Left colon (tissue), 2 donors: ENCODE measurements at places on chromosomes 6 and 20.

DNA sequence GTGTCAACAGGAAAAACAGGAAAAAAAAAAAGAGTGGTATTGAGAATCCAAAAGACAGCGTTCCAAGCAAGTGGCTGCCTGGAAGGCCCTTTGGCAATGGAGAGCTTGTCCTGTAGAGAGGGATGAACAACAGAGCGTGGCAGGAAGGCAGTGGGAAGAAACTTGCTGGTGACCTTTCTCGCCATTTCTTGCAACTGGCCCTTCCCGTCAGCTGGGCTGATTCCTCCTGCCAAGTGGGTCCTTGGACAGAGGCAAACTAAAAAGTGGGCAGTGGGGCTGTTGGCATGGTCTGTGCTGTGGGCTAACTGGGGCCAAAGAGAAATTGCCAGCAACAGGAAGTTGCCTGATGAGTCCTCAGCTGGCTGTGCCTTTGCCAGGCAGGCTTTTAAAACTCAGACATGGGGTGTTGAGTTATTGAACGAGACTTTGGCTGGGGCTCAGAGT lies 43.9 kb upstream of the CLDN20 start:
- DNase-seq: no peak

DNA sequence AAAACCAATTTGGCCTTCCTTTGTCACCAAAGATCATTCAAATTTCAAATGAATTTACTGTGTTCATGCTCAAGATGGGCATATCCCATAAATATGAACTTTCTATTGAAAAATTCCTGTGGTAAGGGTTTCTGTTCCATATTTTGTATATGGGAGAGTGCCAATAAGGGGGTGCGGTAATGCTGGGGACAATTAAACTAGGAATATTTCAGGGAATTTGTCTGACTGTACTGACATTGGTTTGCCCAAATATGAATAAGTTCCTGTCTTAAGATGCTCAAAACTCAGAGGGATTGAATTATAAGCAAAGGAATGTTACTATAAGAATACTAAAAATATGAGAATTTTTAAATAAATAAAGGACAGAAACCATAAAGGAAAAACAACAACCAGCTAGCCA lies 553.0 kb upstream of the MARCKS start:
- no peak for DNase-seq

DNA sequence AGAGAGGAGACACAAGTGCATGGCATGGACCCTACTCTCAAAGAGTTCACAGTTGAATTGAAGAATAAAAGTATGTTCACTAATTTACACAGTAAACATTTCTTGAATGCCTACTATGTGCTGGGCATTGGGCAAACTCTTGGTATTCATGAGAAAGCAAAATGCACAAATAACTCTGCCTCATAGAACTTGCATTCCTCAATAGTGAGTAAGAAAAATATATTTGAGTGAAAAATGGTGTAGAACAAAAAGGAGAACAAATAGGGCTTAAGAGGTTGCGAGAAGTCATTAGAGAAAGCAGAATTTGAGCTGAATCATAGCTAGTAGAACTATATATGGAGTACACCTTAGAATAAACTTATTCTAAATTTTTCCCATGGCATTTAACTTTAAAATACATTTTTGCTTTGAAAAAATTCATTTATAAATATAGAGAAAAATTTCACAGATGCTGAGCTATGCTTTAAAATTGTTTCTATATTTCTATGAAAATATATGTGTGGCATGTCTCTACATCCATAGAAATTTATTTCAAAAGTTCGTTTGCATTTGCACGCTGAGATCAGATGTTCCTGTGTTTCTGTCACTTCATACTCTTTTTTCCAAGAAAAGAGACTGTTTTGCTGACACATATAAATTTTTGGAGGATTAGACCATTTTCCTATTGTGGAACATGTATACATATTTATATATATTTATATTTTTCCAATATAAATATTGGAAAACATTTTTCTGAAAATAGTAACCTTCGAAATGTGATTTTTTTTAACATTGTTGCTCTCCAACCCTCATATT lies 236.1 kb downstream of the KCNQ5 start:
- no peak for DNase-seq

- no peak for DNase-seq
Measured at GRCh38 chr6:156396791-156397418, 380.3 kb upstream of the ARID1B start.

- no peak for DNase-seq
Measured at GRCh38 chr6:104597541-104598050, 262.1 kb downstream of the HACE1 start.

DNA sequence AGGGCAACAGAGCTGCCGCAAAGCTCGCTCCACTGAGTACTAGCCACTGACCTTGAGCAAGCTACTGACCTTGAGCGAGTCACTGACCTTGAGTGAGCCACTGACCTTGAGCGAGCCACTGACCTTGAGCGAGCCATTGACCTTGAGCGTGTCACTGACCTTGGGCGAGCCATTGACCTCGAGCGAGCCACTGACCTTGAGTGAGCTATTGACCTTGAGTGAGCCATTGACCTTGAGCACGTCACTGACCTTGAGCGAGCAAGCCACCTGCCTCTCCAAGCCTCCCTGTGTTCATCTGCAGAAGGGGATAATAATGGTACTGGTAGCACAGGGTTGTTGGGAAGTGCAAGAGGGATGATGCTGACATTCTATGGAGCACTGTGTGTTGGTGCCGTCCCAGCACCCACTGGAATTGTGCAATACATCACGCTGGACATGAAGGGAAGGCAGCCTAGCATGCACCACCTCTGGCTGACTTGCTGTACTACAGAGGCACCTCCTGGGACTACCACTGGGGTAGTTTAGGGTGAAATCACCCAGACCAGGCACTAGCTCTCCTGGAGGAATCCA lies 60.2 kb downstream of the CTCFL start:
- DNase-seq: no peak

- DNase-seq: no peak
Measured at GRCh38 chr6:162785632-162786242, 58.0 kb downstream of the PACRG start.

DNA sequence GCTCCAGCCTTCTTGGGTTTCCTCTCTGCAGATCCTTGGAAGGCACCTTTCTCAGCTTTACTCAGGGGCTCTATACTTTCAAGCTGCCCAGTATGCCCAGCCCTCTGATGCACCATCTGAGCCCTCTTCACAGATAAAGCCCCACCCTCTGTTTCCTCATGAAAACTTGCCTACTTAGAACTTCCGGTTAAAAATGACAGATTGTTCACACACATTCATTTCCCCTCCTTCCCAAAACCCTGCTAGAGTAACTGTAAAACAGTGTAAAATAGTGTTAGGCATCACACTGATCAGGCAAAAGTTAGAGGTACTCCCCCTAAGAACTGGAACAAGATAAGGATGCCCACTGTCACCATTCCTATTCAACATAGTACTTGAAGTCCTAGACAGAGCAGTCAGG lies 14.0 kb upstream of the GCM1 start:
- DNase-seq: no peak

- DNase-seq: no peak
Measured at GRCh38 chr6:139335447-139336210, 38.8 kb downstream of the CITED2 start.

- no peak for DNase-seq
Measured at GRCh38 chr6:40389254-40389653, 197.9 kb downstream of the LRFN2 start.

GRCh38 chr6:88365230-88365629 lies 199.1 kb upstream of the CNR1 start:
- no peak for DNase-seq

- no peak for DNase-seq
Measured at GRCh38 chr20:24235296-24236175, 233.9 kb upstream of the SYNDIG1 start.

- DNase-seq: no peak
Measured at GRCh38 chr6:169665289-169665688, 36.5 kb downstream of the WDR27 start.

GRCh38 chr6:136290410-136291010 lies 864 bp upstream of the BCLAF1 start:
- DNase-seq: peak; percentile 79

GRCh38 chr6:168631564-168631963 lies 190.6 kb downstream of the SMOC2 start:
- DNase-seq: no peak

GRCh38 chr6:18165751-18166150 lies 10.5 kb downstream of the KDM1B start:
- DNase-seq: no peak

DNA sequence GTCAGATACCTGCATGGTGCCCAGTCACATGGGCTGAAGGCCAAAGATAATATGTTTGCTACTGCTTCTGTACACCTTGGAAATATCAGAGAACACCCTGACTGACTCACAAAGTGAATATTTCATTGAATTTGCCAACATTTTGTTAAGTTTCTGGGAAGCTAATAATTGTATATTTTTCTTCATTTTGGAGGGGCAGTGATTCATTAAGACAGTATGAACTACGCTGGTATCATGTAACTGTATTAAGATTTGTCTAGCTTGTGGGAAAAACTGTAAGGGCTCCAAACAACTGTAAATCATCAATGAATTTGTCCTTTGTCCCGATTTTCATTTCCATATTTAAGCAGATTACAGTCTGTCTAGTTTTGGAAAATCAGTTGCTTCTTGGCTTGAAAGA lies 102.3 kb upstream of the CCN2 start:
- no peak for DNase-seq

- peak; percentile 81 for DNase-seq
Measured at GRCh38 chr20:57622579-57623381, 2.6 kb upstream of the ZBP1 start.

DNA sequence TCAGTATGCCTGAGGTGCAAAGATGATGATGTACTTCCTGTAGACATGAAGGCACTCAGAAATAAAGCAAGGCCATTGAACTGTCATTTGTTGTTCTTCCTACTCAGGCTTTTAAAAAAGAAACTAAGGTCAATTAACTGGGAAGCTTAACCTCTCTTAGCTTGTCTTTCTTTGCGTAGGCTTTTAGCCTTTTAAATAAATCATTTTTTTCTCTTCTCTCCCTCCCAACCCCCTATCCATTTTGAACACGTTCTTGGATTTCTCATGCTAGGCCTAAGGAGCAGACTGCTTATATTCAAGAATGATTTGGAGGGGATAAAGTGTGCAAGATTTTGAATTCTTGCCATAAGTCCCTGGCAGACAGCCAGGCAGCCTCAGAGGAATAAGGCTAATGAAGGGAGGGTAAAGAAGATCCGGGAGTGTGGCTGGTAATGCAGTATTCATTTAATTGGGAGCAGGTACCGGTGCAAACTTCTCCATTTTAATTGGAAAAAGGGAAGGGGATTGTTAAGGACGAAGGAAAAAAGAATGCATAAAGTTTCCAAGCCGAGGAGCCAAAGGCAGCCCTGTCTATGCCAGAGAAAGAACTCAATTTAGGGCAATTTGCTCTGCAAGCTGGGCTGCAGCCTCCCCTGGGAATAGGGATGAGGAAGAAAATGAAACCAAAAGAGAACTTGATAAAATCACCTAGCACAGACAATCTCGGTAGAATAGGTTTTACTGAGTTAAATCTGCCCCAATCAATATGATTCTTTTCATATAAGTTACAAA lies 343.8 kb upstream of the MMS22L start:
- no peak for DNase-seq

GRCh38 chr6:64429926-64430325 lies 794.3 kb downstream of the PHF3 start:
- DNase-seq: no peak

DNA sequence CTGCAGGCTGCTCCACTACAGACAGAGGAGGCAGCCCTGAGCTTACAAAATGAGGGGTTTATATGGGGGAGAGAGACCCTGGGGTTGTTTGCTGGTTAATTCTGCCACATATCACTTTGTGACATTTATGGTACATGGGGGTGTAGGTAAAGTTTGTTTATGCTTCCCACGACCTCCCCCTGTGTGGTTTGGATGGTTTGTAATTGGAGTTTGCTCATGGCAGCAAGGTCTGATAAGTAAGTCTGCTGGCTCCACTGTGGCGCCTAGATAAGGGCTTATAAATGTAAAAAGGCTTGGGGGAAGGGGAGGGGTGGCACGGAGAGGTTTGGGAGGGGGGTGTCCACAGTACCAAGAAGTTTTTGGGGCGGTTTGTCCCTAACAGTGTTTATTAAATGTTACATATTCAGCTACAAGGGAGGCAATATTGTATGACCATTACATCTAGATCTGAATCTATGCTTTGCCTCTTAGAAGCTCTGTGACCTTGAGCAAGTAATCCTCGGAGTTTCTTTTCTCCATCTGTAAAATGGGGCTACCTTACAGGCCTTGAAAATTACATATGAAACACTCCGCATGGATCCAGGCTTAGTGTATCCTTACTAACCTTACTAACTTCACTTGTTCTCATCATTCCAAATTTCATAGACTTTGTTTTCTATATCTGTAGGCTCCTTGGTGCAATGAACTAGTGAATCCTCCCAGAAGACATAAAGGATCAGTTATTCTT lies 204.8 kb upstream of the NOX3 start:
- no peak for DNase-seq

DNA sequence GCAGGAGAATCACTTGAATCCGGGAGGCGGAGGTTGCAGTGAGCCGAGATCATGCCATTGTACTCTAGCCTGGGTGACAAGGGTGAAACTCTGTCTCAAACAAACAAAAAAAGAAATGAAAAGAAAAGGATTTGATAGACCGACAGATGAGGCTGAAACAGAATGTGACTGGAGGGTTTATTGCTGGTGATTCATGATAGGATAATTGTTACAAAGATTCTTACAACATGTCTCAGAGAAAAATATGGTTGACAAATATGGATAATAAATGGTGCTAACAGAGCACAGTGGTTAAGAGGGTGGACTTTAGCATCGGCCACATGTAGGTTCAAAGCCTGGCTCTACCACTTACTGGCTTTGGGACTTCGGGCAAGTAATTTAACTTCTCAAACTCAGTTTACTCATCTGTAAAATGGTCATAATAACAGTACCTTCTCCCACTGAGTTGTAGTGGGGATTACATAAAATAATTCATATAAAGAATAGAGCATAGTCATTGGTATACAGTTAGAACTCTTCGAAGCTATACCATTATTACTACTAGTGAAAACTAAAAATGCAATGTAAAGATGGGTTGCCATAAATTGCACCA lies 131.9 kb downstream of the MAP3K7 start:
- DNase-seq: no peak

- no peak for DNase-seq
Measured at GRCh38 chr6:29656798-29657197, at the start of gene MOG. Gene MOG (plus strand): TSS chr6:29657092. CDS start chr6:29657210, 118 bp downstream.

GRCh38 chr20:38222231-38222922 lies 38.2 kb downstream of the KIAA1755 start:
- peak; percentile 25 for DNase-seq

DNA sequence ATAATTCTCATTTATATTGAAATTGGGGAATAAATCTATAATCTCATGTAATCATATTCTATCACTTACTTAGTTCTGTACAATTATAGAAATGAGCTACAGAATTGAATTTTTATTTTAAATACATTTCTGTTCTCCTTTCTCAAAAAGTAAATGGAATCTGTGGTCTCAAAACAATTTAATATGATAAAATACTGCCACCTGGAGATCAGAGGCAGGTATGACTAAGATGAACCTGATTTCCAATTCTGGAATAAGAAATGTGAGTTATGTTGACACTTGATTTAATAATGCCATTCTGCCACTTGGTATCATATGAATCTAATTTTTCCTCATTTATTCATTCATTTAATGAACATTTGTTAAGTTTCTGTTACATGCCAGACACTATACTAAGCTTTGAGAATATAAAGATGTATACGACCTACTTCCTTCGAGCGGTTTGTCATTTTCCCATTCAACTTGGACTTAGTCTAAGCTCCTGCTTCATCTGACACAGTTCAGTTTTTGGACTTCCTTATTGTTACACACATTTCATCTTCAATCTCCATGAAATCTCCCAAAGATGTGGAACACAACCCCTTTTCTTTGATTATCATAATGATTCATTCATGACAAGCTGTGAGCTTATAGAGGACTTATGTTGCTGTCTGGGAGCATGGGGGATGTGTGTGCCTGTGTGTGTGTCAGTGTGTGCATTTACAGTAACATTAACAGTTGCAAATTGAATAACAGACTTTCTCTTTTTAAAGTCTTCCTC lies 7.5 kb upstream of the CCDC28A start:
- no peak for DNase-seq
